IMR-90 (cell line): ENCODE measurements at places on chromosomes 2 and 18.

DNA sequence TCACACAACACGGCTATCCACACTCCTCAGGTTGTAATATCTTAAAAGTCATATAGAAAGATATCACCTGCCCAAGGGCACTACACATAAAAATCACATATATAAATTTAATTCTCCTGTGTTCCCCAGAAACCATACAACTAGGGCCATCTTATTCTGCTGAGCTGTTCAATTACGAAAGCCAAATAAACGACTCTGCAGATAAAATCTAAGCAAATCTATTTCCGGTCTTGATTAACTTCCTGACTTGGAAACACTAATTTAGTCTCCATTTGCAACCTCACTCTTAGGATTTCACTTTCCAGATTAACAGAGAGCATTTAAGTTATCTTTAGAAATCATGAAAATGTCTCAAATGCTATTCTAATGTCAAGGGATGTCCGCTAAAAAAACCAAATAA, 23.9 kb upstream of the STK17B start:
- DNase-seq, result no peak

- no peak for DNase-seq
Measured at GRCh38 chr18:77132369-77133050, at the start of gene MBP. Gene MBP, minus strand, starts transcription at chr18:77132783. Its CDS starts 27,522 bp downstream, at chr18:77105261.

GRCh38 chr2:113169002-113169530, 4.7 kb upstream of the PSD4 start:
- no peak for DNase-seq

DNA sequence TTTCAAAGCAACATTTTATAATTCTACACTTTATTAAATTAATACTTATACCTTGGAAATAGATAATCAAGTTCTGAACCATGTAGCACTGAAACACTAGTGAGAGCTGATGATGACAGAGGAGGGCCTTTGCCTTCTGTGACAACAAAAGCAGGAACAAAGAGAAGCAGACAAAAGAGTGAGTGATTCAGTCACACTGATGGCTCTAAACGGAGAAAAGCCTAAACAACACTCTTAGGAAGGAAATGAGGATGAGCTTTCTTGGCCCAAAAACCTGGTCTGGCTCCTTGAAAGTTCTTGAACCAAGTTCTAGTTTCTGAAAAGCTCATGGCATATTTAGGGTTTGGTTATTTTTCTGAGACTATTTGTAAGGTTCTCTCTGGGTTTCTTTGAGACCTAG, 271.9 kb downstream of the DPP10 start:
- no peak for DNase-seq

DNA sequence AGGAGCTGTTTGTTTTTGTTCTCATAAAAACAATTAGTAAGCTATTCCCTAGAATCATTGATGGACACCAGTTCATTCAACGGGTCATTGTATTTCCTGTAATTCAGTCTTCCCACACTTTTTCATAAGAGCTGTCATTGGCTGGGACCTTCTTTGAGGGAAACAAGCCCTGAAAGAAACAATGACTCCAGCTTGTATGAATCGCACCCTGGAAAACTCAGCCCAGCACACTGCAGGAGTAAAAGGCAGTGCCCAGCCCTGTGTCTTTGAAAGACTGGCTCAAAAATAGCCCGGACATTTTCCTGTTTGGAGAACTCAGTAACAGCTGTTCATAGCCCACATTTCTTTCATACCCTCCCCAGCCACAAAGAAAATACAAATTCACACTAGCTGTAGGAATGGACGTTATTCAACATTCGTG, 81.5 kb downstream of the NCKAP5 start:
- DNase-seq, result peak; percentile 13
